ENCODE measurements at places on chromosomes 5 and 9.

- DNase-seq = peak; percentile 57
Observed at GRCh38 chr5:125891061-125891725, 532.0 kb upstream of the GRAMD2B start.

DNA sequence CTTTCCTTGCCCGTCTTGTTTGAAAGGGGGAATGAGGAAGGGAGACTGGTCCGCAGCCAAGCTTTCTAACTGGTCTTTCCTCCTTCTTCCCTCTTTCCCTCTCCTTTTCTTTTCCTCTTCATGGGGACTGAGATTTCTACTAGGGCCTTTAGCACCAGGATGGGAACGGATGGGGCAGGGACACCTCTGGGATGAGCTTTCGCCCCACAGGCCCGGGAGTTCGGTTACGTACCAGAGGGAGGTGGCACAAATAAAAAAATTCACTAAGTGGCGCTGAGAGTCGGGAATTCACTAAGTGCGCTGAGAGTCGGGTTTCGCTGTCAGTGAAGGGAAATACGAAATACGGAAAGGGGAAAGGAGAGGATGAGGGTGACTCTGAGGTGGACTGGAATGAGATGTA is 21.6 kb downstream of the BTNL9 start:
- no peak for DNase-seq

DNA sequence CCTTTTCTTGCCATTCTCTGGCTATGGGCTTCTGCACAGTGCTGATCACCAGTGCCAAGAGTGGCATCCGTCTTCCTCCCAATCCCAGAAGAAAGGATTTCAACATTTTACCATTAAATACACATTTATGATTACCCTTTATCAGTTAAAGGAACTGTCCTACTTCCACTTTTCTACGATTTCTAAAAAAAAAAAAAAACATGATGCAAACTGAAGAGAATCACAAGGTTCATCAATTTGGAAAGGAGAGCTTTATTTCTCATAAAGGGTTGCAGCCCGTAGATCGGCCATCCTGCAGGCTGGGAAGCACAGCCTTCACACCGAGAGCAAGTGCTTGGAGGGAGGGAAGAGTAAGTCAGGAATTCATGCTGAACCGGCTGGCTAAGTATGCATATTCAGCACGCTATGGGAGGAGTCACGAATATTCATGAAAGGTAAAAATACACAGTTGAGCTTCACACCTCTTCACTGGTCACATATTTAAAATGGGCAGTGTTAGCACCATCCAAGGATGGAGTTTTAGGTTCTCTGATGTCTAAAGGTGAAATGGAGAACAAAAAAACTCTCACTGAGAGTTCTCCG is 52.5 kb upstream of the SEMA4D start:
- DNase-seq = no peak

DNA sequence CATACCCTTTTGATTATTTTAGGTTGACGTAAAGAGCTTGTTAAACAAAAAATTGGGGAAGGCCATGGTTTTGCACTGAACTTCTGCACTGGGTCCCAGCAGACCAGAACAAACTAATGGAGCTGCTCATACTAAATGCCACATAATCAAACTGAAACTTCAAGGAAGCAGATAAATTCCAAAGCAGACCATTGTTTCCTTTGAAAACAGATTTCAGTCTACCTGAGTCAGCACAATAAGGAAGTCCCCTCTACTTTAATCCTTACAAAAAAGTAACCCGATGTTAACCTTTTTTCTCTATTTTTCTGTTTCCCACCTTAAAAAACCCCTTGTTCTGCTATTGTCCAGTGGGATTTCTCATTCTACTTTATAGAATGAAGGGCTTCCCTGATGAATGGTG is 39.2 kb downstream of the WDR36 start:
- DNase-seq = no peak

GRCh38 chr9:127174386-127175318 is 52.2 kb upstream of the ANGPTL2 start:
- no peak for DNase-seq

- DNase-seq = no peak
Observed at GRCh38 chr9:4799033-4799430, 6.3 kb downstream of the RCL1 start.

GRCh38 chr5:173714551-173715428 is 98.3 kb upstream of the BOD1 start:
- peak; percentile 87 for DNase-seq

DNA sequence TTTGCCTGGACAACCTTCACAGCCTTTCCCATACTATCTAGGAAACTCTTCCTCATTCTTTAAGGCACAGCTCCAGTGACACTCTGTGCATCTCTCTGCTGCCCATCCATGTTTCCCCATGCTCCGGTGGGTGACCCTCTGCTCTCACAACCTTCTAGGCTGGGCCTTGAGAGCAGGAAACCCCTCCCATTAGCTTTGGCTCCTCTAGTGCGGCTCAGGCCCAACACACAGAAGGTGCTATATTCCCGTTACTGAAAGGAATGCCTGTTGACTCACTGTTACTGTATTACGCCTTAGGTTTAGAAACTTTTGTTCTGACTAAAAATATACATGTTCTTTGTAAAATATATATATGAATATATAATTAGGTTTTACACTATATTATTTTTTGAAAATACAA is 8.1 kb upstream of the CCL28 start:
- no peak for DNase-seq

DNA sequence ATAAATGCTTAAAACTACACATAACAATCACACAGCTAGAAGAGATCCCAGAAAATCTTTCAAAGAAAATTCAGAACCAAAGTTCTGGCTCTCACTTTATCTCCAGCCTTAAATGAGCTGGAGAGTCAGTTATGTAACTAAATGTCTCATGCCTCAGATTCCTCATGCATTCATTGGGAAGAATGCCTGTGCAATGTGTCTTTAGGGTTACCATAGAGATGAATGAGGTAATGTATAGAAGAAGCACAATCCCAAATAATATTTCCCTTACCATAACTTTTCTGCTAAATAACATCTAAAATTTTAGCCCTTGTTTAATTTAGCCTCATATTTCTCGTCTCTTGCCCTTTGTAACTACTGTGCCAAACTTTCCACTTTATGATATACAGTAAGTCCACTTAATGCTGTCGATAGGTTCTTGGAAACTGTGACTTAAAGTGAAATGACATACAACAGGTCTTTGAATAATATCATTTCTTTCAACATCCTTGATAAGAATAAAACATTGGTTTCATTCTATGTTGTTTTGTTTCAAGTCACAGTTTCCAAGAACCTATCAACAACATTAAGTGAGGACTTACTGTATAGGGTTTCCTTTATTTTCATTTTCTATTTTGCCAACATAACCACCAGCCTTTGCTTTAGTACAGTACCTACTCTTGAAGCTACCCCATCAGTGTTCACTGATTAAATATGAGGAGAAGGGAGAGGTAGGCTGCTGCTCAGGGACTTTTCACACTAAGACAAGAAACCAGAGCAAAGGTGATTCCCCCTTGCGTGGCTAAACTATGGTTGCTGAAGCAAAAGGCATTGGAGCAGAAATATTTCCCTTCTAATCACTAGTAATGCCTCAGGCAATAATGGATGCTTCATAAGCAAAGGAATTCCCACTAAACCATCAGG is 295.7 kb upstream of the PTGER4 start:
- peak; percentile 69 for DNase-seq

- DNase-seq = peak; percentile 11
Observed at GRCh38 chr5:82894716-82895115, 182.5 kb downstream of the TMEM167A start.

- DNase-seq = no peak
Observed at GRCh38 chr5:177425196-177425800, 1.2 kb upstream of the GRK6 start.

- DNase-seq = peak; percentile 81
Observed at GRCh38 chr5:151741678-151742423, 16.6 kb downstream of the ATOX1 start.

- DNase-seq = no peak
Observed at GRCh38 chr5:4230471-4230785, 634.8 kb downstream of the IRX1 start.

GRCh38 chr5:121288781-121289180 is 562.9 kb upstream of the FTMT start:
- DNase-seq = no peak

DNA sequence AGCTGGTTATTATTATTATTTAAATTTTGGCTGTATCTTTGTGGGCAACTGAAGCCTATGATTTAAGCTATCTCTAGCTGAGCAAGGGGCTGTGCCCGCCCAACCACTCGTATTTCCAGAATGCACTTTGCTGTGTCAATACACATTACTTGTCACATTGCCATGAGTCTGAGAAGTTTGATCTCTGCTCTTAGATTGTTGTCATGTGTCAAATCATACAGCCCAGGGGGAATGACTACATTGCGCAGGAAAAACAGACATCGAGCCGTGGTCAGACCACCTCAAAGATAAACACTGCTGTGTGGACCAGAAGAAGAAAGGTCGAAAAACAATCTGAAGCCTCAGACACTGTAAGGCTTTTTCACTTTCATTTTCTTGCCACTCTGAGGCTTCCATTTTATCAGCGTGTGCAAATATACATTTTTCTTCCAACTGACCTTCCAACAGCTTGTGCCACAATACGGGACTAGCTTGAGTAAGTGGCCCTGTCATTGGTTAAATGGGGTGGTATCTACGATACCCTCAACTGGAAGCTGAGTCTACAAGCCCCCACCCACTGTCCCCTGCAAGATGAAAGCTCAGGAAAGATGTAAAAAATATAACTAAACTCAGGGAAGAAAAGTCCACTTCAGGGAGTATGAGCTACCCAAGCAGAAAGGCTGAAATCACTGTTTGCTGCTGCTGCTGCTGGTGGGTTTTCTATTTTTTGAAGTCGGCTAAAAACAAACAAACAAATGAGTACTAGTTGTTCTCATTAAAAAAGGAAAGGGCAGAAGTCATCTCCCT is 603.0 kb downstream of the BNC2 start:
- no peak for DNase-seq

- DNase-seq = no peak
Observed at GRCh38 chr9:13814647-13815400, 499.1 kb downstream of the NFIB start.

- DNase-seq = no peak
Observed at GRCh38 chr9:81589392-81589791, 100.0 kb downstream of the TLE1 start.

- DNase-seq = no peak
Observed at GRCh38 chr5:78236046-78236445, 58.5 kb downstream of the AP3B1 start.

GRCh38 chr5:118076490-118076889 is 911.9 kb downstream of the DTWD2 start:
- no peak for DNase-seq

DNA sequence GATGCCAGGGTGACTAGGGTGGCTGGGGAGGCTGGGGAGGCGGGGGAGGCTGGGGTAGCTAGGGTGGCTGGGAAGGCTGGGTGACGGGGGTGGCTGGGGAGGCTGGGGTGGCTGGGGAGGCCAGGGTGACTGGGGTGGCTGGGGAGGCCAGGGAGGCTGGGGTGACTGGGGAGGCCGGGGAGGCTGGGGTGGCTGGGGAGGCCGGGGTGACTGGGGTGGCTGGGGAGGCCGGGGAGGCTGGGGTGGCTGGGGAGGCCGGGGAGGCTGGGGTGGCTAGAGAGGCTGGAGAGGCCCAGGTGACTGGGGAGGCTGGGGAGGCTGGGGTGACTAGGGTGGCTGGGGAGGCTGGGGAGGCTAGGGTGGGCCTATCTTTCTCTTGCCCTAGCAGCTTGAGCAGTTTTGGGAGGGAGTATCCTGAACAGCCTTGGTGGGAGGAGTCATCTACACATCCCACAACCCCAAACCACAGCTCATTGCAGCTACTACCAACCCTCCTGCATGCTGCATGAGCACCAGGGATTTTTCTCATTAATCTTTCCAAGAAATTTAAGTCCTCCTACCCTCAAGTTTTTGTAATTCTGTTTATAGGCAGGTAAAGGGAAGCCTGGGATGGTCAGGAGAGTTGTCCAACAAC is 203.2 kb upstream of the IRX1 start:
- DNase-seq = no peak

DNA sequence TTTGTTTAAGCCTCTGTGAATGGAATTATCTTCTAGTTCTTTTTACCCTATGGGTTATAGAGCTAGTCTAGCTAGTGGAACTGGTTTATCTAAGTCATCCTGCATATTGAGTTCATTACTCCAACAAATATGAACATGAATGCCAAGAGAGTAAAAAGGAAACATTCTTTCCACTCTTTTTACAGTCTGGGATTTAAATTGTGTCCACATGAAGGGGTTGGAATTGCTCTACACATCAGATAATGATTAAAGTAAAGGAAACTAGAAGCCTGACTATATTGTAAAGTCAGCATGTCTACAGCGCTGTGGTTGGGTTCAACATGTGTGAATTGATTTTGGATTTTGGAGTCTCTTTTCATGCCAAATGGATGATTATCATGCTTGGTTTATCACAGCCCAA is 173.1 kb downstream of the CCDC171 start:
- DNase-seq = no peak

- no peak for DNase-seq
Observed at GRCh38 chr5:65191554-65192135, 290.1 kb downstream of the ADAMTS6 start.

GRCh38 chr9:3608011-3608410 is 82.2 kb upstream of the RFX3 start:
- DNase-seq = no peak

DNA sequence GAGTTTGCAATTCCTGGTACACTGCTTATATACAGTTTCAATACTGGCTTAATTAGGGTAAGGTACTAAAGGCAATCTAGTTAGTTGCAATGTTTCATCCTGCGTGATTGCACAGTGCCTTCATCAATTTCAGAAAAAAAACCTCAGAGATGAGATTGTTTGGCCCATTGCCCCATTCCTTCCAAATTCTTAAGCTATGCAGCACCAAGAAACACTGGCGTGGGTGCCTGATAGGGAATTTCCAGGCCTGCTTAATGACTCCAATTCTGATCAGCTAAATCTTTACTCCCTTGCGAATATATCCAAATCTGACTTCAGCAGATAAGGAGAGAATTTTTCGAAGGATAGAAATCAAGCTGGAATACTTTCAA is 35.9 kb upstream of the GAS1 start:
- DNase-seq = peak; percentile 92

DNA sequence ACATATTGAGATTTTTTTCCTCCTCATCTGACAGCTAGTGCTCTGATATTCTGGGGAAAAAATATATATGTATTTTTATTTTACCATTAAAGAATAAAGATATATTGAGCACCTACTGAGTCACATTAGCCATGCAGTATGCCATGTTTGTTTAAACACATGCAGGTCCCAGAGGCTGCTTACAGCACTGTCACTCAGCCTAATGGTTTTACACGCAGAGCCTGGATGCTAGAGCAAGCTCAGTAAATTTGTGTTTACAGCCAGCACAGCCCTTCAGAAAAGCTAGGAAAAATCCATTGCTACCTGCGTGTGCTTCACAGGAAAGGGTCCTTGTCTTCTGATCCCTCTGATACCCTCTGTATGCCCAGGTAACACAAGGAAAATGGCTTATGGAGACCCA is 146.2 kb downstream of the SEMA6A start:
- no peak for DNase-seq

DNA sequence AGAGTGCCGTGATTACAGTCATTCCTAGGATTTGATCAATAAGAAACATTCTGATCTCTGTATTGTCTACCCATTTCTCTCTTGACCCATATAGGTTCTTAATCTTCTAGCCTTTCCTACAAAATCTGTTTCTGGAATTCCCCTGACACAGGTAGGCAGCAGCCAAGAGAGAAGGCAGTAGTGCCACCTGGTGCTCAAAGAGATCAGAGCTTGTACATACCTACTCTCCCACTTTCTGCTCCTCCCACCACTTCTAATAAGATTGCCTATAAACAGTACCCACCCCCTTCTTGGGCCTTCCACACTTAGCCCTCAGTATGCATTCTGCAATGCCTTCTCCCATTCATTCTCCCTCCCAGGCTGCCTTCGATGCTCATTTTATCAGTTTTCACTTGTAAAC is 117.4 kb upstream of the RORB start:
- DNase-seq = peak; percentile 66
